ENCODE measurements at places on chromosomes 5 and 9. TPM values are rescaled to one million over a fixed set of nuclear protein-coding genes. Genes with fewer than 3 reads are reported as not detected.

Gene OR1J2
- not detected for total RNA-seq

Gene LCN2
- 154 TPM for total RNA-seq

Gene ADAMTS2
- not detected for total RNA-seq

Gene CMYA5
- 0.21 TPM for total RNA-seq

Gene GARNL3
- 6.5 TPM for total RNA-seq

Gene C5
- 0.48 TPM for total RNA-seq

Gene PNPLA7
- 0.24 TPM for total RNA-seq

Gene CATSPER3
- not detected for total RNA-seq

Gene LVRN
- total RNA-seq: not detected

Gene SPOUT1
- 22.8 TPM for total RNA-seq

Gene SLC34A1
- 0.43 TPM for total RNA-seq

Gene STPG3
- total RNA-seq: not detected

Gene RANBP3L
- not detected for total RNA-seq

Gene PCDHA9
- under 0.01 TPM for total RNA-seq

Gene SLC46A2
- not detected for total RNA-seq

Gene MARCOL
- not detected for total RNA-seq

Gene CRHBP
- 0.24 TPM for total RNA-seq

Gene IL11RA
- 1.9 TPM for total RNA-seq

Gene SH3GL2
- 0.48 TPM for total RNA-seq

Gene DNAJC21
- total RNA-seq: 29.2 TPM

Gene AQP7
- not detected for total RNA-seq

Gene CYLC2
- not detected for total RNA-seq

Gene TMEM171
- total RNA-seq: 2.2 TPM

All from tracheal epithelial cell (primary cell).